ENCODE measurements at places on chromosomes 2 and 18.

GRCh38 chr2:67846370-67847070 is 216.3 kb downstream of the C1D start:
- peak; percentile 40 for DNase-seq

GRCh38 chr2:105760639-105761337 is 16.1 kb downstream of the NCK2 start:
- DNase-seq: peak; percentile 49

GRCh38 chr2:219576505-219577388 is 4.6 kb downstream of the INHA start:
- DNase-seq: no peak

GRCh38 chr2:24993406-24994145 is 21.8 kb upstream of the DNAJC27 start:
- DNase-seq: no peak

- no peak for DNase-seq
Observed at GRCh38 chr2:98500561-98500960, 55.9 kb downstream of the INPP4A start.
